ENCODE measurements at places on chromosomes 6 and 20.

DNA sequence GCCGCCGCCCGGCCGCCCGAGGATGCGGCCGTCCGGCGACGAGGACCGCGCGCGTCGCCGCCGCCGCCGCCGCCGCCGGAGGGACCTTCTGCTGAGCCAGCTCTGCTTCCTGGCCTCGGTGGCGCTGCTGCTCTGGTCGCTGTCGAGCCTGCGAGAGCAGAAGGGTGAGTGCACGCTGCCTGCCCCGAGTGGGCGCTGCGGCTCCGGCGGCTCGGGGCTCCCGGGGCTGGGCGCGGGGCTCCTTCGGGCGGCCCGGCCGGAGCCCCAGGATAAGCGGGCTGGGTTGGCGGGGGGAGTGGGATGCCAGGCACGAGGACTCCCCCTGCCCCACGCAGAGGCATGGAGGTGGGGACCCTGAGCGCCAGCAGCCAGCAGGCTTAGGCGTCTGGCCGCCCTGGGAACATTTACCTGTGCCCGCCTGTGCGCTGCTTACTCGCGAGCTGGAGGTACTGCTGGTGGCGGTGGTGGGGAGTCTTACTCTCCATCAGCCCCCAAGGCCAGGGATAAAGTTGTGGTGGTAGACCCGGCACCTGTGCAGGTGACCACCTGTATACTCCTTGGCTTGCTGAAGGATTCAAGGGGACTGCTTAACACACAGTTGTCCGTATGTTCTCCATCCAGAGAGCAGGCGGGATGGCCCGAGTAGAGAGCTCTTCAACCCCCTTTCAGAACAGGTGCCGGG is 520 bp downstream of the SLC24A3 start:
- peak; percentile 61 for DNase-seq

DNA sequence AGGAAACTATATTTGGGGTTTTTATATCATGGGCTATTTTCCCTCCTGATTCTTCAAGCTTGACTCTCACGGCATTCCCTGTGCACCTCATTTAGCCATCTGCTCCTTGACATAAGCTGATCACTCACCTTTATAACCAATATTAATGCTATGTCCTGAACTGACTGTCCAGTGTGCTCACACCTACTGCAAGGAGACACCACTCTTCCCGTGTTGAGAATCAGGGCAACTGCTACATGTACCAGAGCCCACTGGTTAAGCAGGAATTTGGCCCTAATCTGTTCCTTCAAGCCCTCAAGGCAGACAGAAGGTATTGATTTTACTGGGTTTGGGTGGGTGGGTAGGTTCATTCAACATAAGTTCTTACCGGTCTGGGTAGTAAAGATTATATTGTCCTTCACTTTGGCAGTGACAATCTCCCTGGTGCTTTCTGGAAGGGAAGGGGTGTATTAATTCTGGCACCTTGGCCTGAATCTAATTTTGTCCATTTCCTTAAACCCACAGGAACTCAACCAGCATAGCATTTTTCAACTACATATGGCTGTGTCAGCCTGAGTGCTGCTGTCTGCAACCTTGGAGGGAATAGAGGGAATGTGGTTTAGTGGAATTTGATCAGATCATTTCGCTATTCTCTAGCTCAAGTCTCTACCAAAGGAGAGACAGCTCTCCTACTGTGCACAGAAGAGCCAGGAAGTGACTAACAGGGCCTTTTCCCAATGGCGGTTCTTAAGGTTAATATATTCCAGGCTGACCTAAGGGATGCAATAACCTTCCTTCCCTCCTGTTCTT is 293.2 kb downstream of the BTBD9 start:
- DNase-seq = no peak

- no peak for DNase-seq
Measured at GRCh38 chr6:167652701-167653095, 174.0 kb upstream of the AFDN start.

GRCh38 chr6:139008117-139008516 is 20.1 kb upstream of the REPS1 start:
- DNase-seq = no peak

GRCh38 chr6:79564636-79565035 is 27.4 kb upstream of the LCA5 start:
- DNase-seq = no peak
